Glomerular endothelial cell (primary cell): ENCODE measurements at places on chromosomes 5 and 9. TPM values are rescaled to one million over a fixed set of nuclear protein-coding genes. Genes with fewer than 3 reads are reported as not detected.

- DNase-seq = no peak
Measured at GRCh38 chr5:112077180-112077579, 320.2 kb upstream of the NREP start.

- DNase-seq = no peak
Measured at GRCh38 chr9:26477963-26478362, 414.6 kb downstream of the CAAP1 start.

DNA sequence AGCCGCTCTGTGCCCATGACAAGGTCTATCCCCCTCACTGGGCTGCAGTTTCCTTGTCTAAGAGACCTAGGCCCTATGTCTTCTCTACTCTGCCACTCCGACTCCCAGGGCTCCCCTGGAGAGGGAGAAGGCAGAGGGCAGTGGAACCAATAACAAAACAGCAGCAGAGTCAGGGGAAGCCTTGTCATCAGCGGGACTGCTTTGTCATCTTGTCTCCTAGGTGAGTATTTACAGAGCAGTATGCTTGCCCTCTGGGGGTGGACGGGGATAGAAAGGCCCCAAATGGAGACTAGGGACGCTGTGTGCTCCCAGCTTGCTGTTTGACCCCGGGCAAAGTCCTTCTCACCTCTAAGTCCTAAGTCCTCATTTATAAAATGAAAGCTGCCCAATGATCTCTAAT lies 318.5 kb downstream of the CDK5RAP2 start:
- DNase-seq = no peak

GRCh38 chr5:144260121-144260520 lies 89.4 kb downstream of the KCTD16 start:
- DNase-seq = no peak

- DNase-seq = no peak
Measured at GRCh38 chr9:110546411-110546871, 33.1 kb downstream of the SVEP1 start.

GRCh38 chr5:87137283-87137682 lies 130.4 kb upstream of the RASA1 start:
- no peak for DNase-seq

DNA sequence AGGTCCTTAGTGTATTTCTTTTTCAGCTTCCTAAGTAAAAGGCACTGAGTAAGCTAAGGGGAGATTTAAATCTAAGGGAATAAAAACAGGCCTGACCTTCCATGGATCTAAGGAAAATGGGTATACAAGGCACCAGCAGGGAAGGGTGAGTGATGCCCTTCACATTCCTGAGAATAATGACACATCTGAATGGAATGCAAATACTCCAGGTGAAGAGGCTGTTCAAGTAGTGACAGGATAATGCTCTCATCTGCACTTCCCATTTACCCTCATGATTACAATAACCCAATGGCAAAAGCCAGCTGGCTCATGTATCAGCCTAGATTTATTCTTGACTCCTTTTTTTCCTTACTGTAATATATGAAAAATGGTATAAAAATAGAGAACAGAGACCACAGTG lies 216.2 kb upstream of the ACTBL2 start:
- peak; percentile 47 for DNase-seq

DNA sequence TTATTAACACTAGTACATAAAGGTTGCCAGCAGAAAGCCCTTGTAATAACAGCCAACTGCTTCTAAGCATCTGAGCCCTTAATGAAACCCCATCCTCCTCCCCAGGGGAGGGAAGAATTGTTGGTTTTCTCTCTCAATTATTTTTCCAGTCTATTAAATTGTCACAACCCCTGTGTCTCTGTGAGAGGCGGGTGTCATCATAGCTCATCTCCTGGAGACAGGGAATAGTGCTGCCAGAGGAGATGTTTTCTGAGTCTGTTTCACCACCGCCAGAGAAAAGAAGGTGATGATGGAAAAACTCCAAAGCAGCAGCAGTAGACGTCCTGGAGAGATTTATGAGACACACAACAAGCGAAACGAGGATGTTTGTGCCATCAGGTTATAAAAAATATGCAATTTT lies 271.1 kb upstream of the NMUR2 start:
- no peak for DNase-seq

Gene GMCL2
- not detected in 2 replicates for total RNA-seq

GRCh38 chr9:88044200-88044599 lies 69.9 kb upstream of the CDK20 start:
- no peak for DNase-seq

GRCh38 chr5:141529873-141530272 lies 41.0 kb downstream of the PCDHGC5 start:
- DNase-seq = no peak

GRCh38 chr9:93236541-93237206 lies 52.7 kb downstream of the WNK2 start:
- no peak for DNase-seq

DNA sequence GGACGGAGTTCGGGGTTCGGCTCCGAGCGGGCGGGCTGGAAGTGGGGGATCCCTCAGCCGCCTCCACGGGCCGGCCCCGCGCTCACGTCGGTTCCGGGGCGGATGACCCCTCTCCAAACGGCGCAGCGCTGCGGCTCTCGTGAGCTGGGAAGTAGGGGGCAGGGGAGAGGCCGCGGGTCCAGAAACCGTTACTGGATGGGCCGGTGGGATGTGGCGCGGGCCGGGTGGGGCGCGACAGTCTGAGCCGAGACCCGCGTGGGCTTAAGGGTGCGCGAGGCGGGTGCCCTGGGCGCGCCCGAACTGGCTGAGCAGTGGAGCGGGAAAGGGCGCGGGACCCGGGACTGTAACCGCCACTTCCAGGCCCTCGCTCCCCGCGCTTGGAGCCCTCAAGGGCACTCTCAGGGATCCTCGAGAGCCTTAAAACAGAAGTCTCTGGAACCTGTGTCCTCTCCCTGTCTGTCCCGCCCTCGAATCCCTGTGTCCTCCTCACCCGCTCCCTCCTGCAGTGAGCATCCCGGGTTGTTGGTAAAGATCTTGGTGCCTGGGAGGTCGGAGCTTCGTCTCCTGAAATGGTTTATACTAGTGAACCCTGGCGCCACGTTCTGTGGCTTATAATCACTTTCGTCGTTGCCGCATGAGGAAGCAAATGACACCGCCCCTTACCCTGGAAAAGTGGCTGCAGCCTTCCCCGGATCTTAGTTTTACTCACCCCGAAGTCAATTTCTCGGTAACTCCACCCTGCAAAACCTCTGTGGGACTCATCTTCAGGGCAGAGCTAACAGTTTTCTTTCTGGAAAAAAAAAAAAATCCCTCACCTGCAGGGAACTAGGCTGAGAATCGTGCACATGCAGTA lies 571 bp upstream of the MARCHF11 start:
- DNase-seq = no peak

Gene NDUFS6
- 71.9 and 92.5 TPM in 2 replicates for total RNA-seq

GRCh38 chr5:10343486-10343885 lies 10.0 kb upstream of the MARCHF6 start:
- DNase-seq = no peak

DNA sequence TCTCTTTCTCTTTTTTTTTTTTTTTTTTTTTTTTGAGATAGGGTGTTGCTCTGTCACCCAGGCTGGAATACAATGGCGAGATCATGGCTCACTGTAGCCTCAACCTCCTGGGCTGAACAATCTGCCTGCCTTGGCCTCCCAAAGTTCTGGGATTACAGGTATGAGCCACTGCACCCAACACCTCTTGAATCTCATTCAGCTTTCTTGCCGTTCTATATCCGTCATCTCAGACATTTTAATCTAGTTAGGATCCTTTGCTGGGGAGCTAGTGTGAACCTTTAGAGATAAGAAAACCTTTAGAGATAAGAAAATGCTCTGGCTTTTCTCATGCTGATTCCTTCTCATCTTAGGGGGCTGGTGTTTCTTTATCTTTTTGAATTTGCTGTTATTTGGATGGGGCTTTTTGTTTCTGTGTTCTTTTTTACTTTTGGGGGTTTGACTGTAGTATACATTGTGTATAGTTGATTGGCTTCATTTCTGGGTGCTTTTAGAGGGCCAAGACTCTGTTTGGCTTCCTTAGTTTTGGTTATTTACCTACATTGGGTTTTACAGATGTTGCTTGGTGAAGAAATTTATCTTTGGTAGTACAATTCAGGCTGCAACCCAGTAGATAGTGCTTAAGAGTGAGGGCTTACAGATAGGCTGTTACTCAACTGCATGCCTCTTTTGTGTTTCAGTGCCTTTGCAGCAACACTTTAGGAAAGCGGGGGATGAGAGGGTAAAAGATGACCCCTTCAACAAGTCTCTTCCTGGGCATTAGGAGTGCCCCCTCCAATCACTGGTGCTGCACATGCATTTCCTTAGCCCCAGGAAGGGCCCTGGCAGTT lies 41.9 kb upstream of the SLC36A1 start:
- DNase-seq = no peak

Gene NR2F1-AS1
- 15.1 and 23.0 TPM in 2 replicates for total RNA-seq

- no peak for DNase-seq
Measured at GRCh38 chr9:128946571-128947276, 679 bp downstream of the DOLK start.

- no peak for DNase-seq
Measured at GRCh38 chr5:1725641-1726468, 73.8 kb downstream of the MRPL36 start.

DNA sequence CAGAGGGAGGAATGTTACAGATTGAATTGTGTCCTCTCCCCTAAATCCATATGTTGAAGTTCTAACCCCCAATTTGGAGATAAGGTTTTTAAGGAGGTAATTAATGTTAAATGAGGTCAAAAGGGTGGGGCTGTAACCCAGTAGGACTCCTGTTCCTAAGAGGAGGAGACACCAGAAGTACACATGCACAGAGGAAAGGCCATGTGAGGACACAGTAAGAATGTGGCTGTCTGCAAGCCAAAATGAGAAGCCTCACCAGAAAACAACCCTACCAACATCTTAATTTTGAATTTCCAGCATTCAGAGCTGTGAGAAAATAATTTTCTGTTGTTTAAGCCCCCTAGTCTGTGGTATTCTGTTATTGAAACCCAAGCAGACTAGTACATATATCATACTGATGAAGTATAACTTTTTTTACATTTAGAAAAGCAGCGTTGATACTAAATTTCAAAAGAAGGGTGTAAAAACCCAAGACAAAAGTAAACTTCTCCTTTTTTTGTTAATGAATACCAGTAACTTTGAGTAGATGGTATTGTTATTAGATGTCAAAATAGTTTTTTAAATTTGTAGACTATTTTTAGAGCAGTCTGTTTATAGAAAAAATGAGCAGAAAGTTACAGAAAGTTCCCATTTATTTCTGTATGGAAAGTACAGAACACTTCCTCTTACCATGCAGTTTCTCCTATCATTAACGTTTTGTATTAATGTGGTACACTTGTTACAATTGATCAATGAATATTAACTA lies 25.1 kb downstream of the RNF180 start:
- no peak for DNase-seq

DNA sequence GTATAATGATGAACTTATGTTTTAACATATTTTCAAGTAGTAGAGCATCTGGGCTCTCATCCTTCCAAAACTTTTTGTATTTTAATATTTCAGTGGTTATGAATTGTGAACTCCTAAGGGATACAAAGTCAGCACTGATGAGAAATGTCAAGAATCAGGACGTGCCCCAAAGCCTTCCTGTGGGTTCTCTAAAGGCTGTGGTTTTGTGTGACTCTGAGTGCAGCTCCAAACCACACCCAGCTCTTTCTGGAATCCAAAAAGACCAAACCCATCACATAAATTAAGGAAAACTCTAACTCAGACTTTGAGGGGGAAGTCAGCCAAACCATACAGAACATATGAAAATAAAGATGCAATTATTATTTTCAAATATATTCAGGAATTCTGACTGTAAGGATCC lies 40.8 kb upstream of the SMU1 start:
- no peak for DNase-seq

Gene IFNA21
- not detected in 2 replicates for total RNA-seq

Gene FAM163B
- not detected in 2 replicates for total RNA-seq

- no peak for DNase-seq
Measured at GRCh38 chr9:80836013-80836412, 853.3 kb downstream of the TLE1 start.

DNA sequence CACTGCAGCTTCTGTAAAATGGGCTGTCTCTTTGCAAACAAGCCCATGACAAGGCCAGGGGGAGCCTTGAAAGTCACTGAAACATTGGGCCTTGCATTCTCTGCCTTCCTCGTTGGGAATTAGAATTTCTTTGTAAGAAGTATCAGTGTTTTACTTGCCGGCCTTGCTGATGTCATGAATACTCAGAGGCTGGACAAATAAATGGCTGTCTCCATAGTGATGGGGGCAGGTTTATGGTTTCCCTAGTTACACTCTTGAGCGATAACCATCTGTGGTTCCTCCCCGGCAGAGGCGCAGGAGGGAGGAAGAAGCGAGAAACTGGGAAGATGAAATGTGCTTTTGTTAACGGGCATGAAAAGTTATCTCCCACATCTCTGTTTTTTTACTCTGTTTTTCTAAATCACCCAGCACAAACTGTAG lies 272.7 kb upstream of the PANK3 start:
- no peak for DNase-seq

- DNase-seq = no peak
Measured at GRCh38 chr9:122265149-122265915, 650 bp downstream of the MRRF start.

DNA sequence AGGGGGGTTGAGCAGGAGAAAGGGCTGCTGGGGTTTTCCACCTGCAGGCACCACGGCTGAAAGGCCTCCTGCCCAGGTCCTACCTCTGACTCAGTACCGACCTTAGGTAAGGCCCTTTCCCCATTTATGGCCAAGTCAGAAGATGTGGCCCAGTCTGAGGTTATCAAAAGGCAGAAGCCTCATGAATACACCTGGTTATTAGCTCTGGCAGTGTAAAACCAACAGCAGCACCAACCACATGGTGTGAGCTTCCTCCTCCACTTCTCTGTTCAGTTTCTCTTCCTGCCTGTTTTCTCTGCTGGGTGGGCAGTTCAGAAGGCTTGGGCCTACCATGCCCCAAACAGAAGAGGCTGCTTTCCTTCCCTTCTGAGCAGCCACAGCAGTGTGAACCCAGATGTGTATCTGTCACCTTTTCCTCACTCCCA lies 86.9 kb downstream of the UGCG start:
- DNase-seq = no peak

Gene DBH
- not detected in 2 replicates for total RNA-seq

DNA sequence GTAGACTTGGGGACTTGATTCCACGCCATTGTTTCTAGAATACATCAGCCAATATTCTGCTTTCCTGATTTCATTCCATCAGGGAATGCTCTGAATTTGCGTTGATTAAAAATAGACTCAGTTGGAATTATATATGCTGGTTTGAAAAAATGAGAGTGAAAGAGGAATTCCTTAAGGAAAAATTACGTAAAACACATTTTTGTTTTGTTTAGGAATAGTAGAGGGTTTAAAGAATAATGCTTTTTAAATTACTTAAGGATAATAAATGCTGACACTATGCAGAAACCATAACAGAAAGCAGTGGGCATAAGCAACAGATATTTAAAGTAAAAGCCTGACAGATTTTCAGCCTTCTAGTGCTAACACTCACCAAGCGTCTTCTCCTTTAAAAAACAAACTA lies 235.0 kb downstream of the ADAMTS6 start:
- no peak for DNase-seq

Gene SPINK13
- total RNA-seq = not detected in 2 replicates

Gene NMUR2
- total RNA-seq = 0.87 TPM in 1 of 2 replicates, not detected in the other

DNA sequence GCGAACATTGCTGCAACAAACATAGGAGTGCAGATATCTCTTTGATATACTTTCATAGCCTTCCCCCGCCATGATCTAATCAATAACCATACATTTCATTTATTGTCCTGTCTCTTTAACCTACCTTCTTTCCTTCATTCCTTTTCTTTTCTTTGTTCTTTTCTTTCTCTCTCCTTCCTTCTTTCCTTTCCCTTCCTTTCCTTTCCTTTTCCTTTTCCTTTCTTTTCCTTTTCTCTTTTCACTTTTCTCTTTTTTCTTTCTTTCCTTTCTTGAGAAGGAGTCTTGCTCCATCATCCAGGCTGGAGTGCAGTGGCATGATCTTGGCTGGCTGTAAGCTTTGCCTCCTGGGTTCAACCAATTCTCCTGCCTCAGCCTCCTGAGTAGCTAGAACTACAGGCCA lies 100.3 kb downstream of the UNC13B start:
- DNase-seq = no peak
